ENCODE measurements at places on chromosomes 13 and 19. TPM values are rescaled to one million over a fixed set of nuclear protein-coding genes. Genes with fewer than 3 reads are reported as not detected.

Gene ZNF177
- 2.1 TPM for total RNA-seq

Gene BRCA2
- 2.1 TPM for total RNA-seq

Gene NANOS3
- total RNA-seq, result not detected

Gene ELAVL3
- total RNA-seq, result not detected

Gene ECSIT
- 49.1 TPM for total RNA-seq

Gene WDR88
- under 0.01 TPM for total RNA-seq
